ENCODE measurements at places on chromosomes 11 and 22. TPM values are rescaled to one million over a fixed set of nuclear protein-coding genes. Genes with fewer than 3 reads are reported as not detected.

The FOLR3 gene
- total RNA-seq, result not detected

The MMP8 gene
- not detected for total RNA-seq

The TSPAN18 gene
- total RNA-seq, result 125 TPM

The TRIM51 gene
- total RNA-seq, result not detected

The RIMBP3C gene
- total RNA-seq, result 1.4 TPM

The SYTL2 gene
- total RNA-seq, result 7.3 TPM

The ASCL2 gene
- not detected for total RNA-seq

The NELL1 gene
- total RNA-seq, result 0.51 TPM

The SHISAL1 gene
- total RNA-seq, result 4.3 TPM

The SLC22A6 gene
- not detected for total RNA-seq

The RAG2 gene
- not detected for total RNA-seq

The CTSW gene
- total RNA-seq, result not detected

The LIF gene
- total RNA-seq, result 0.57 TPM

The DSCAML1 gene
- total RNA-seq, result 0.09 TPM

The TRIM6 gene
- 11.8 TPM for total RNA-seq

The IFITM1 gene
- total RNA-seq, result 2.0 TPM

The SIK2 gene
- total RNA-seq, result 24.7 TPM

The FREY1 gene
- total RNA-seq, result 2.5 TPM

The MS4A7 gene
- total RNA-seq, result not detected

The GAB4 gene
- total RNA-seq, result not detected

The OR51B6 gene
- not detected for total RNA-seq

The GRM5 gene
- total RNA-seq, result 0.45 TPM

The ARHGAP8 gene
- total RNA-seq, result 0.61 TPM

The MFRP gene
- total RNA-seq, result not detected

The NLRP6 gene
- total RNA-seq, result not detected

The C11orf71 gene
- 7.4 TPM for total RNA-seq

The TRIM49 gene
- not detected for total RNA-seq

The GNG3 gene
- total RNA-seq, result 12.9 TPM

The CALCB gene
- not detected for total RNA-seq

The CREB3L1 gene
- total RNA-seq, result 0.75 TPM

The ARHGAP42 gene
- 21.6 TPM for total RNA-seq

The CADM1 gene
- 121 TPM for total RNA-seq

The LDHAL6A gene
- total RNA-seq, result not detected

The C11orf91 gene
- 0.57 TPM for total RNA-seq

The NOX4 gene
- total RNA-seq, result 5.1 TPM

The OR56A1 gene
- 0.14 TPM for total RNA-seq

The SYT12 gene
- total RNA-seq, result 0.44 TPM

The MYEOV gene
- total RNA-seq, result 0.16 TPM

The OR51E2 gene
- total RNA-seq, result not detected

The NEFH gene
- 3.9 TPM for total RNA-seq

The IL18 gene
- not detected for total RNA-seq

The FADD gene
- 29.2 TPM for total RNA-seq

The TUB gene
- 23.7 TPM for total RNA-seq

The SOX10 gene
- total RNA-seq, result 279 TPM

The DKK3 gene
- total RNA-seq, result 17.6 TPM

The MUC5AC gene
- not detected for total RNA-seq

The CFAP300 gene
- total RNA-seq, result 6.4 TPM

The OR52A1 gene
- not detected for total RNA-seq

The APOA5 gene
- total RNA-seq, result not detected

The PLA2G3 gene
- 24.7 TPM for total RNA-seq

The MMP27 gene
- not detected for total RNA-seq

The ENTHD1 gene
- not detected for total RNA-seq

The GAL gene
- total RNA-seq, result 1.1 TPM

The B4GALNT4 gene
- 179 TPM for total RNA-seq

The PLAAT2 gene
- total RNA-seq, result not detected

Data from neural crest cell (in vitro differentiated cells).